ENCODE measurements at places on chromosomes 4 and X.

- no peak for DNase-seq
Observed at GRCh38 chrX:118964252-118964651, 10.2 kb upstream of the LONRF3 start.

DNA sequence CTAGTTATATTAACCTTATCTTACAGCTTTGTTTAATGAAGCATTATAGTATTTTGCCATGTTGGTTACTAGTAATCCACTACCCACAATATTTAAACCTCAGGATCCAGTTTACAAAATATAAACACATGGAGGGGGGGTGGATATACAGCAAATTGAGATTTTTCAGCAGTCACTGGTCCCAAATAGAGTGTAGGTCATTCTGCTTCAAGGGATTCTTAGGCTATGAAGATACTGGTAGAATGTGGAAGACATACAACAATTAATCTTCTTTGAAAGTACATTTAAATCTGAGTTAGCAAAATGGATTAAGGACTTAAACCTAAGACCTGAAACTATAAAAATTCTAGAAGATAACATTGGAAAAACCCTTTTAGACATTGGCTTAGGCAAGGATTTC, 569.6 kb downstream of the ZNF674 start:
- no peak for DNase-seq

GRCh38 chrX:38205039-38205438, 15.6 kb downstream of the SRPX start:
- no peak for DNase-seq

GRCh38 chr4:165478260-165478659, 99.5 kb downstream of the CPE start:
- DNase-seq = no peak

DNA sequence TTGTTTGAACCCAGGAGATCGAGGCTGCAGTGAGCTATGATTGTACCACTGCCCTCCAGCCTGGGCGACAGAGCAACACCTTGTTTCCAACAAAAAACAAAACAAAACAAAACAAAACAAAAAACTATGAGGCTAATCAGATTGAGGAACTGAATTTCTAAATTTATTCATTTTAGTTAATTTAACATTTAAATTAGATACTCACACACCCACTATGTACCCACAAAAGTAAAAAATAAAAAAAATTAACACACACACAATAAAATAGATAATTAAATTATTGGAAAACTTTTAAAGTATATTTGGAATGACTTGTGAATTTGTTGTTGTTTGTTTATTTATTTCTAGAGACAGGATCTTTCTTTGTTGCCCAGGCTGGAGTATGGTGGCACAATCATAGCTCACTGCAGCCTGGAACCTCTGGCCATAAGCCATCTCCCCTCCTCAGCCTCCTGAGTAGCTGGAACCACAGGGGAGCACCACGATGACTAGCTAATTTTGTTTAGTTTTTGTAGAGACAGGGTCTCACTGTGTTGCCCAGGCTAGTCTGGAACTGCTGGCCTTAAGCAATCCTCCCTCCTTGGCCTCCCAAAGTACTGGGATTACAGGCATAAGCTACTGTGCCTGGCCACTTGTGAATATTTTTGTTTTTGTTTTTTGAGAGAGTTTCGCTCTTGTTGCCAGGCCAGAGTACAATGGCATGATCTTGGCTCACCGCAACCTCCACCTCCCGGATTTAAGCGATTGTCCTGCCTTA, 9.8 kb upstream of the ZNF157 start:
- no peak for DNase-seq

GRCh38 chr4:182143086-182143821, 99.9 kb upstream of the TENM3 start:
- DNase-seq = no peak

DNA sequence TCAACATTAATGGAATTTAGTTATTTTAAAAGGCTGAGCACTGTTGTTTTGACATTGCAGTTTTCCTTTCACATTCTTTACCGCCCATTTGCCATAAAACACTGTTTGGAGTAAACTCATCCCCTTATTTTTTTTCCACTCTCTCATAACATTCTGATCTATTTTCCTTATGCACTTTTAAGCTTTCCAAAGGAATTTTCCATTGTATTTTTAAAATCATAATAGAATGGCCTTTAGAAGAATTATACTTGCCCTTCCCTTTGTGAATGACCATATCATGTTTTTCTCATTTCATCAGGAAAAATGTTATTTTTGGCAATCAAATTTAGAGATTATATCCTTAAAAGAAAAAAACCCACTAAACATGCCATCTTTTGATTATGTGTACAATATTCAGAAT, 1074.2 kb downstream of the STIM2 start:
- no peak for DNase-seq

GRCh38 chrX:72712094-72712755, 1.9 kb downstream of the PHKA1 start:
- DNase-seq = no peak

DNA sequence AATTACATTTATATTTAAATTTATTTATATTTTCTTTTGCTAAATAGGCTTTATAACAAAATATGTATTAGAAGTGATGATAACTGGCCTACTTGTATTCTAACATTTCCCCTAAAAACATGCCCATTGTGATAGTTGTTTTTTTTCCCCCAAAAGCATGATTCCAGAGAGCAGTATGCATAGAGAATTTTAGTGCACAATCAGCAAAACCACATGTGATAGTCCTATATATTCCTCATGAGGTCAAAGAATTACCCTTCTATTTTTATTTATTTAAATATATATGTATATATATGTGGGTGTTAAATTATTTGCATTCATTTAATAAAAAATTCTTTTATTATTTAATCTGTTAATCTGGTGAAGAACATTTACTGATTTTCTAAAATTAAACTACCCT, 78.2 kb upstream of the TLL1 start:
- DNase-seq = no peak

GRCh38 chrX:45472968-45473367, 272.3 kb upstream of the DIPK2B start:
- no peak for DNase-seq

DNA sequence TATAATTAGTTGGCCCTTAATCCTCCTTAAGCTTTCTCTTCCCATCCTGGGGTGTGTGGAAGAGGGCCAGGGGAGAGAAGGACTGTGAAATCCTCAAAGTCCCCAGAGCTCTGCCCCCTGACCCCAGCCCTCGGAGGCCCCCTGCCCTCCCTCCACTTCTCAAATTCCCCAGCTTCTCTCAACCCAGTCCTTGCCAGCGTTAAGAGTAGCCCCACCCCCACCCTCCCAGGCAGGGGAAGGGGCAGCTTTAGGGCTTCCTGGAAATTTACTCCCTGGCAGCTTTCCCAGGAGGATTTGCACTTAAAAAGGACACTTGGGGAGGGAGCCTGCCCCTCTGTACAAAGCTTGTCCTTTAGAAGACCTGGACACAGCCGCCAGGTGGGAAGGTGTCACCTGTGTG, 11.8 kb upstream of the CD40LG start:
- no peak for DNase-seq

- no peak for DNase-seq
Observed at GRCh38 chr4:139988863-139989765, 164.9 kb downstream of the MAML3 start.

DNA sequence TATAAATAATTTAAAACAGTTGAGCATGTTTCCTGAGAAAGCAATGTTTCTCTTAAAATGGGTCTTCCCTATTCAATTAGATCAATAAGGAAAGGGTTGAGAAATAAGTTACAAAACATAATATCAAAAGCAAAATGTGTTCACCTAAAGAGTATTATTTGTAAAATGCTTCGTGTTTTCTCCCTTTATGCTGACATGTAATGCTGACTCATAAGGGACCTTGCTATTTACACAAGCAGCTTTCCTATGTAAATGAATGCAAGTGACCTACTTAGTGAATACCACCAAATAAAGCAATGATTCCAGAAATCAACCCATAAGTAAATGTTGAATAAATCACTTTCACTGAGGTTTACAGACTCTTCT, 91.5 kb downstream of the ELOVL6 start:
- no peak for DNase-seq

GRCh38 chr4:77385124-77385969, 220.3 kb upstream of the CXCL13 start:
- DNase-seq = peak; percentile 61

DNA sequence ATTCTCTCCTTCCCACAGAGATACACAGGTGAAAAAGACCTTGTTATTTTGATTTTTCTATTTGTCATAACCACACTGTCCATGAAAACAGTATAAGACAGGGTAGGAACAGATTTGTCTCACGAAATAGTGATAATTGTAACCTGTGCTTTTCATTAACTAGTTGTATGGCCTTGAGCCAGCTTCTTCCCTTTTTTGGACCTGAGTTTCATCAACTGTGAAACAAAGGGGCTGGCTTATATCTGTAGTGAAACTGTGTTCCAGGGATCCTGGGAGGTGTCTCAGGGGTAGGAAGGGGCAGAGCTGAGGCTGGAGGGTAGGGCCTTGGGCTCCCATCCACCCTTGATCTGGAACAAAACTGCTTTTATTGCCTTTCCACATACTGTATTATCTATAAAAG, 50.9 kb downstream of the MED28 start:
- no peak for DNase-seq

- no peak for DNase-seq
Observed at GRCh38 chr4:20615486-20616260, 84.6 kb upstream of the PACRGL start.

DNA sequence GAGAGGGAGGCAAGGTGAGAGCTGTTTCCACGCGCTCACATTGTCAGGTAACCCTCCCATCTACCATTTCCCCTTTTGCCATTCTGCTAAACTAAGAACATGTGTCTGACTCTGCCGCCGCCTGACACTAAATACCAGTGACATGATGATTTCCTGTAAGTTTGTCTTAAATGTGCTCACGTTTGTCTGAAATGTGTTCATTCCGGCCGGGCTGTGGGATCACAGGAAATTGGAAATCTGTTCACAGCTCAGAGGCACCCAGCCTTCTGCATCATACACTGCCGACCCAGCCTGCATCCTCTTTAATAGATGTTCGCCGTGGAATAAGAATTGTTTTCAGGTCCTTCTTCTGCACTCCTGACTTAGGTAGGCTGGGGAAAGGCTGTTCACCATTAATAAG, 336.2 kb upstream of the PPARGC1A start:
- no peak for DNase-seq

DNA sequence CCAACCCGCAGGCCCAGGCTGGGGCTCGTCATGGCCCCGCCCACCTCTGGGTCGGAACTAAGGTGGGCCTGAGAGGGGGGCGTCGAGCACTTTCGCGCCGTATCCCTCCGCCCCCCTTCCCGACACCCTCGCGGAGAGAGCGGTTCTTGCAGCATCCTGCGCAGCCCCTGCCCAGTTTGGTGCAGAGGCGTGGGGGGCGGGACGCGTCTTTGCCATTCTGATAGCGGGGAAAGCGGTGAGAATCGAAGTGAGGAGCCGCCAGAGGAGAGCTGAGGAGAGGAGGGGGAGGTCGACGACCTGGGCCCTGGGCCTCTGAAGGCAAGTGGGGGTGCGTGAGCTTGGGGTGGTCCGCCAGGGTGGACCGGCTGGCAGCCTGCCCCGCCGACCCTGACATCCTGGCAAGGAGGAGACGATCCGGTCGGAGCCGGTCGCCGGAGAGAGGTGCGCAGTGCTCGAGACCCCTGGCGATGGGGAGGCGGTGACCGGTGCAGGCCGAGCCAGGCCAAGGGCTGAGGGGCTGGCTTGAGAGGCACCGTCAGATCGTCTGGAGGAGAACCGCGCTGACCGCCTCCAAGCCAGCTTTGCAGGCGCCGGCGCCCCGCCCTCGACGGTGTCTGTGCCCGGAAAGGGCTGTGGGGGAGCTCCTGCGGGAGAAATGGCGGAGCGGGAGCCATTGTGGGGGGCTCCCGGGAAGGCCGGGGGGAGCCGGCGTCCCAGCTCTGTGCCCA, 25.5 kb downstream of the GPRASP3 start:
- DNase-seq = no peak

All from hippocampal formation (tissue), 2 donors.